ENCODE measurements at places on chromosomes 5 and 9.

GRCh38 chr5:163503106-163504078 is 2.0 kb upstream of the MAT2B start:
- DNase-seq: peak; percentile 51

DNA sequence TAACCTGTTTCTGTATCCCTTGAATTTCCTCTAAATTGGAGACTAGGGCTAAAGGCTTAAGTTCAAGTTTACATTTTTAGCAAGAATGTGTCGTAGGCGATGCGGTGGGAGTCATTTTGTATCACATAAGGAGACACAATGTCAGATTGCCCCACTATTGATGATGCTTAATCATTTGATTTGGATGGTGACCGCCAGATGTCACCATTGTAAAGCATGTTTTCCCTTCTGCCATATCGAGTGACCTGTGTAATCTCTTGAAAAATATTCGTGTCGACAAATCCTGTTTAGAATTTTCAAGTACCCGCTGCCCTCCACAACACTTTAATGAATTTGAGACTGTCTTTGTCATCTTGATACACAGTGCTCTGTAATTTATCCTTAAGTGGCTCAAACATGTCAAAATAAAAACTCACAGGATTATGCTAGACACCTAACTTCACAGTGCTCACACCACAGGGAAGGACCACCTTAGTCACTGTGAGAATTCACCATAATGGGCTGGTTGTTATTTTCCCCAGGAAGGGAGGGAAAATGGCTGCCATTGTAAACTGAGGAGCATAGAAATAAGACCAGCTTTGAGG is 34.5 kb upstream of the SLC46A2 start:
- no peak for DNase-seq

DNA sequence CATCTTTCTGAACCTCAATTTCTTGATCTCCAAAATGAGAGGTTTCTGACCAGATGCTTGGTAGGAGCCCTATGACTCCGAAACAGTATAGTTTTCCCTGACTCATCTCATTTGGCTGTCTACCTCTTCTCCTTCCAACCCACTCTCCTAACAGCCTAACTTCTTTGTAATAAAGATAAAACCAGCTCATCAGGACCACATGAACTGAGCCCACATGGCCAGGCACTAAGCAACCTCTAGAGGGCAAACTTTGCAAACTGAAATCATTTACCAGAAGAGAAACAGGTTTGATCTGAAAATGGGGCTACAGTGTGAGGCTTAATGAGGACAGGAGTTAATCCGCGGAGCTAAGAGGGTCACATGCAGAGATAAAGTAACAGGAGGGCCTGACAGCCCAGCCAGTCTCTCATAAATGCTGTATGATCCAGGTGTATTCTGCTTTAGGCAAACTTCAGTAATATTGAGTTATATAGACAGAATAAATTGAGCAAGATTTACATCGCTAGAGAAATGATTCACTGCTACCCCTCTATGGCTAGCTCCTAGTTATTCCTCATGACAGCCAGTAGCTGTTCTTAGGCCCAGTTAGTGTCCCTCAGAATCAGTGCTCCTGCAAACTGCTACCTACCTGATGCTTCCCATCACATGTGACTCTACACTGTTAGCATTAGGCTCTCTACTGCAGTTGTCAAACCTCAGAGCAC is 64.6 kb downstream of the ABCA1 start:
- peak; percentile 61 for DNase-seq

- no peak for DNase-seq
These were observed 839 bp downstream of the KCNV2 start for GRCh38 chr9:2718001-2718697.

DNA sequence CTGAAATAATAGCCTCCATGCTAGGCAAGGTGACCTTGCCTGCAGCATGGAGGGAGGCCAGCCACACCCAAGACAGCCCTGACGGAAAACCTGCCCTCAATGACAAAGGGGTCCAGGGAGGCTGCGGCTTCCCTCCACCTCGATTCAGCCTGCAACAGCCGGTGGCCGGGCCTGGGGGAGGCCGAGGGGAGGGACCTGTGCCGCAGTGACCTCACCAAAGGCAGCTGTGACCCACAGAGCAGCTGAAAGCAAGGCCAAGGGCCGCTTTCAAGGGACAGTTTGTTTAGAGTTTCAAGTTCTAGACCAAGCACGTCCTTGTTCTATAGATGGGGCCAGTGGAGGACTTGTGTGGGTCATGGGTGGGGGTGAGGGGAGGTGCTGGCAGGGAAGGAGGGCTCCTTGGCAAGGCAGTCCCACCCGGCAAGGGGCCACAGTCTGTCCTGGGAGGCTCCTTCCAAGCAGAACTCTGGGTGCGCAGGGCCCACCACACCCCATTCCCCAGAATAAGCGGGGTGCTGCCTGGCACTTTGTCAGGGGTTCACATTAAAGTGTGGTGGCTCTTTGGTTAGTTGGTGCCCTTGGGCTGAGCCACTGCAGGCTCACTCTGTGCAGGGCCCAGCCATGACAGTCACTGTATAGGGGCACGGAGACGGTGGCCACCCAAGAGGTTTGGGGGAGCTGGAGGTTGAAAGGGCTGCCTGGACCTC is 226.5 kb downstream of the FANCC start:
- no peak for DNase-seq

GRCh38 chr5:57895766-57896165 is 413.2 kb upstream of the ACTBL2 start:
- no peak for DNase-seq

DNA sequence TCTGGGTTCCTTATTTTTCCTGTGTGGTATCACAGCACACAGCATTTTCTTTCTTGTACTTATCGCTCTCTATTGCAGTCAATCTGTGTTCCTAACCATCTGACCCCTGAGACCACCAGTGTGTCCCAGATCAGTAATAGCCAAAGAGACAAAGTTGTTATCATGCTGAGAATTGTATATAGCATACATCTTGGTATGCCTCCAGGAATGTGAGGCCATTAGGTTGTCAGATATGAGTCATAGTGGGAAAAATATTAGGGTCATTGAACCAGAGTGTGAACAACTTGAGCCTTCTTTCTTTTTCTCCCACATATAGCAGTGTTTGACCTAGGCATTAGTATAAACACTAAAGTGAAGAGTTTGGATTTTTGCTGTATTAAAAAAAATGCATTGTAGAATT is 106.3 kb downstream of the NDUFAF2 start:
- no peak for DNase-seq

- DNase-seq: no peak
These were observed 229.6 kb upstream of the IRX2 start for GRCh38 chr5:2981035-2981434.

- no peak for DNase-seq
These were observed 20.8 kb downstream of the PLGRKT start for GRCh38 chr9:5416953-5417352.

GRCh38 chr5:101580591-101580990 is 677.5 kb upstream of the ST8SIA4 start:
- DNase-seq: no peak

- DNase-seq: no peak
These were observed 12.1 kb upstream of the DIPK1B start for GRCh38 chr9:136700304-136700703.

DNA sequence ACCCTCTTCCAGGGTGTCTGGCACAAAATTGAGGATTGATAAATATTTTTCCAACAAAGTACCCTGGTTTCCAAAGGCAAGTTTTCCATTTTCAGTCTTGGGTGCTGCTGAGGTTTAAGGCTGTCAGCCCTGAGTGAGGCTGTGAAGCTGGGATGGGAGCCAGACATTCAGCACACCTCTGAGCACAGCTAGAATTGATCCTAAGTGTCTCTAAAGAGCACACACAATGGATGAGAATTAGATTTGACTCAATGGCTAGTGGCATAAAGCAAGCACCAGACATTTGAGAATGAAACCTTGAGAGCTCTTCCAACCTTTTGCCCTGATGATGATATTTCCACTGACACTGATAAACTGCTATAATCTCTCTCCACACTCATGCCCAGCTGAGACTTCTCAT is 131.5 kb downstream of the MARCHF11 start:
- no peak for DNase-seq

- DNase-seq: no peak
These were observed 206.1 kb downstream of the TUSC1 start for GRCh38 chr9:25472085-25472607.

DNA sequence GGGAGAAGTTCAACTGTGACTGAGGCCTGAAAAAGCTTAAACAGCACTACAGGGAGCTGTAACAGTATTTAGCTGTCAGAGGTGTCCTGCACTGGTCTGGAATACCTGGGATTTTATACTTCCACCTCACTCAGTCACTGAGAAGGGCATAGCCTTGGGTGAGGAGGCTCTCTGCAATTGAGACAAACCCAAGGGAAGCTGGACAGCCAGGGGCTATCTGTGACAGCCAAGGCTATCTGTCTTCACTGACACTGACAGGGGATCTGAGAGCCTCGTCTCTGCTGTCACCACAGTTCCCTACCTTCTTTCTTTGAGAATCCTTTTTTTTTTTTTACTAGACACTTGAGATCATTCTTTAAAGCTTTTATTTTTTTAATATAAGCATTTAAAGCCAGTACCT is 356.2 kb upstream of the CD180 start:
- no peak for DNase-seq

GRCh38 chr9:23829580-23830475 is 3.8 kb upstream of the ELAVL2 start:
- DNase-seq: no peak

DNA sequence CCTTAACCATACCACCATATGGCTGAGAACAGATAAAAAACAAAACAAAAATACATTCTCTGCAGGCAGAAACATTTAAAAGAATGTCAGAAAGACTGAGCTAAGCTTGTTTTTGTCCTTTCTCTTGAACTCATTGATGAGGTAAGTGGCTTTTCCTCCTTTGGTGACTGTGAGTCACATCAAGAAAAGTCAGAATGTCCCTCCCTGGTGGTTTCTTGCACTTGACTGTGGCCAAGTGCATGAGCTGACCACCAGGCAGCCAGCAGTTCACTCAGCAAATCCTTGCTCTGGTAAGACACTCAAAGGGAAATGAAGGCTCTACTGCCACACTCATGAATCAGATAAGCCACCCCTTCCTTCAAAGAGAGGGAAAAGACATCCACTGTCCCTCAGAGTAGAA is 970.9 kb downstream of the TAF11L14 start:
- DNase-seq: no peak

DNA sequence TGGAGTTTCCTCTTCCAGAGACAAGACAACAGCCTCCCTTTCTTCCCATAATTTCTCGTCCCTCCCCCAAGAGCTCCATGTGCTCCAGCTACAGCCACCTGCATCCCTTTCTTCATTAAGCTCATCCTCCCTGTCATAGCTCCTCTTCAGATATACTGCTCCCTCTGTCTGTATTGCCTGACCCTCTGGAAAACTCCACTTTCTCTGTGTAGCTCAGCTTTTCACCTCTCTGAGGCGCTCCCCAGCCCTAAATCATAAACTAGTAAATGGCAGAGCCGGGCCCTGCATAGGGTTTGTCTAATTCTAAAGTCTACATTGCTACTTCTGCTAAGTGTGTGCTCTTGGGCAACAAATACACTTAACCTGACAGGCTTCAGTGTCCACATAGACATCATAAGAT is 8.8 kb upstream of the PLIN2 start:
- DNase-seq: no peak

DNA sequence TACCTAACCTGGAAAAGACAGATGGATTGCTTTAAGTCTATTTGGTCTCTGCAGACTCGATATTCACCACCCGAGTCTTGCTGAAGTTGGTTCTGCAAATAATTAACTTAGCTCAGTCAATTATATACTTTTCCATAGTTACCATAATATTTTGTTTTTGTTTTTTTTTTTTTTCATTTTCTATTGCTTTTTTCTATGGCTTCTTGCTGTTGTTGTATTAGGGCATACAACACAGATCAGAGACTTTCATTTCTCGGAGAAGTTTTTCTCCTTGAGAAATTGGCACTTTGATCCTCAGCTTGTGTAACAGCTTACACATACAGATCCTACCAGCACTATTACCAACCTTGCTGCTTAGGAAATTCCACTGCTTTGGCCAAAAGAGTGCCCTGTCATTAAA is 88.0 kb downstream of the GPR21 start:
- no peak for DNase-seq

DNA sequence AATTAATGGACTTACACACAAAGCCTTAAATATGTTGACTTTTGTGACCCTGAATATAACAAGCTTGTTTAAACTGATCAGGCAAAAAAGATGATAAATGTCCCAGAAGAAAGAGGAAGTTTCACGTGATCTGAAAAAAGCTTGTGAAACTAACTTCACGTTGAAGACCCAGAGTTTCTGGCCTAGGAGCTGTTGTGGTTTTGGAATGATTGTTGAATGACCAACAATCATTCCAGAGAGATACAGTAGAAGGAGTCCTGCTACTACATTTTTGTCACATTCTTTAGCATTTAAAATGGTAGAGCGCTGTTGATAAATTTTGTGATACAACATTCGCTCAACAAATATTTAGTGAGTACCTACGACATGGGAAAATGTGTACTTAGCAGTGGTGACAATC is 143.1 kb upstream of the FBN2 start:
- no peak for DNase-seq

GRCh38 chr5:5178136-5178535 is 38.0 kb downstream of the ADAMTS16 start:
- no peak for DNase-seq

- no peak for DNase-seq
These were observed 170.5 kb downstream of the GABBR2 start for GRCh38 chr9:98538203-98538602.

GRCh38 chr9:113737517-113738271 is 138.4 kb upstream of the ZNF618 start:
- DNase-seq: no peak

GRCh38 chr5:160693831-160694465 is 158.1 kb downstream of the ATP10B start:
- DNase-seq: no peak

DNA sequence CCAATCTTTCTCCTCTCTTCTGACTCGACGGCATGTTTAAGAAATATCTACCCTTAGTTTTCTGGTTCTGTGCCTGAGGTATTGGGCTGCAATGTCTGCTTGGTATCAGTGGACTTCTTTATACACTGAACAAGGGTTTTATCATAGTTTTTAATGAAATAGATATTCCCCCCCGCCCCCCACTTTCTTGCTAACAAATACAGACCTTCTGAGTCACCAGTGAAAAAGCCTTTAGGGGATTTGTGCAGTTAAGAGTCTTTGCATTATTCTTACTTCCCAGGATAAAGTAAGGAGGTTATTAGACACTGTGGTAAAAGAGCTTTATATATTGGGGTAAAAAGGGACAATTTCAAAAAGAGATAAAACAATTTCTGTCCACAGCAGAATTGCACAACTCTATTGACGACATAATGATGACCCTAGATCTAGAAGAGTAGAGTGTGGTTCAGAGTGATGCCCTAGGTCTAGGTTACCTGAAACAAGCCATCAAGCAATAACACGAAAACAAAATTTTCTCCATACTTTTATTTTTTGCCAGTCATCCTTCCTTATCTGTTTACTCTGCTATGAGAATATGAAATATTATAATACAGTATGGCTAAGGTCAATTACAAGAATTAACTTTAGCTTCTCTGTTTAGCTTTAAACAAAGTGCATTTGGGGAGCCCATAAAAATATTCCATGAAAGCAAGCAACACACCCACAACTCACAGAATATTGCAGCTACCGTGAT is 110.7 kb downstream of the PLK2 start:
- DNase-seq: no peak

- DNase-seq: no peak
These were observed 79.4 kb downstream of the ERCC6L2 start for GRCh38 chr9:95954940-95955339.
